Osteocyte (in vitro differentiated cells): ENCODE measurements at places on chromosomes 2 and 18. TPM values are rescaled to one million over a fixed set of nuclear protein-coding genes. Genes with fewer than 3 reads are reported as not detected.

The RPRM gene
- not detected in 2 replicates for total RNA-seq

The COL5A2 gene
- total RNA-seq, result 1,873 and 1,955 TPM in 2 replicates

The PID1 gene
- not detected in 2 replicates for total RNA-seq

The HSBP1L1 gene
- 1.6 and 2.0 TPM in 2 replicates for total RNA-seq

The SGPP2 gene
- total RNA-seq, result not detected in 2 replicates

The SCN3A gene
- total RNA-seq, result not detected in 2 replicates

The SLC16A14 gene
- total RNA-seq, result 18.9 and 21.6 TPM in 2 replicates

The FOXD4L1 gene
- total RNA-seq, result 0.18 and 0.21 TPM in 2 replicates

The TUBA3E gene
- total RNA-seq, result not detected in 2 replicates

The PLB1 gene
- total RNA-seq, result 0.60 and 0.64 TPM in 2 replicates

The TCF7L1 gene
- 31.8 and 32.4 TPM in 2 replicates for total RNA-seq

DNA sequence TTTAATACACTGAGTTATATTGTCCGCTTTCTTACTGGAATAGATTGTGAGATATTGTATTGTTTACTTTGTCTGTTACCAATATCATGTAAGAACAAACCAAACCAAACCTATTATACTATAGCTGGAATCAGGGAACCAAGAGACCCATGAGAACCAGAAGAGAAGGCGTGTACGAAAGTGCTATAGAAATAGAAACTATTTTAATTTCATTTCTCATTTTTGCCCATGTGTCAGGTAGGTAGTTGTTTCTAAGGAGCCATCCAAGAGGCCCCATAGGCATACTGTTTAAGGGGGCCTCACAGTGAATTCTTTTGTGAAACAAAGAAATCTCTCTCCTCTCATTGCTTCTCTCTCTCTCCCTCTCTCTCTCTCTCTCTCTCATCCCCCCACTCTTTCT, 363.6 kb downstream of the RNF144A start:
- DNase-seq, result no peak

DNA sequence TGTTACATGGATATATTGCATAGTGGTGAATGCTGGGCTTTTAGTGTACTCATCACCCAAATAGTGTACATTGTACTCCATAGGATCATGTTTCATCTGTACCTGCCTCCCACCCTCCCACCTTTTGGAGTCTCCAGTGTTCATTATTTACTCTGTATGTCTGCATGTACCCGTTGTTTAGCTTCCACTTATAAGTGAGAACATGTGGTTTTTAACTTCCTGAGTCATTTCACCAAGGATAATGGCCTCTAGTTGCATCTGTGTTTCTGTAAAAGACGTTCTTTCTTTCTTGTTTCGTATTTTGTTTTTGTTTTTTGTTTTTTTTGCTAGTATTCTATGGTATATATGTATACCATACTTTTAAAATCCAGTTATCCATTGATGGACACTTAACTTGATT, 107.5 kb downstream of the MSTN start:
- no peak for DNase-seq

- DNase-seq, result peak; percentile 23
Measured at GRCh38 chr2:217553202-217553601, 449.6 kb downstream of the TNS1 start.

- DNase-seq, result no peak
Measured at GRCh38 chr18:394262-394986, 106.1 kb downstream of the COLEC12 start.

GRCh38 chr2:207624185-207625013, 795 bp downstream of the METTL21A start:
- peak; percentile 89 for DNase-seq

- no peak for DNase-seq
Measured at GRCh38 chr2:196925051-196925767, 1.3 kb downstream of the PGAP1 start.

DNA sequence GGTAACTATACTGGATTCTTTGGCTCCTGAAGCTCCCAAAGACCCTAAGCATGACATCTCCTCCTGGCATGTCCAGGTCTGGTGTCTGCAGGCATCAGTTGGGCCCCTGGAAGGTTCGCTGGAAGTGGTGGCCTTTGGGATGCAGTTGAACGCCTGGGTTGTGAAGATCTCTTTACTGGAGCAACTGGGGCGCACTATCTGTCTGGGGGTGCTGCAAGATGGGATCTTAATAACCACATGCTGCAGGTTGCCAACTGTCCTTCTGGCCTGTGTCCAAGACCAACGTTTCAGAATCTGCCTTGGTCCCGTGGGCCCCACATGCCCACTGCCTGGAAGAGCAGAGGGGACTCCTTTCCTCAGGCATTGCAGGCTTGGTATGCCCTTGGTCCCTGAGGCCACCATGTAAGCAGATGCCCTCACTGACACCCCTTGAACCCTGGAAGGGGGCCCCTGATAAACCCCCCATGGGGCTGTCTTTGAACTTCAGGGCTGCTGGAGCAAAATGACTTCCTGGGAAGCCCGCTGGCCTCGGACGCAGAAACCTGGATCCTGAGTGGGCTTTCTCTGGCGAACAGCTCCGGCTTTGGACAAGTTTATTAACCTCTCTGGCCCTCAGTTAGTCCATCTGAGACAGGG, 101.9 kb downstream of the TWIST2 start:
- peak; percentile 70 for DNase-seq

GRCh38 chr2:217634871-217635270, 367.9 kb downstream of the TNS1 start:
- no peak for DNase-seq

- DNase-seq, result no peak
Measured at GRCh38 chr2:221154176-221154575, 417.9 kb downstream of the EPHA4 start.

- DNase-seq, result no peak
Measured at GRCh38 chr2:127170452-127171197, 49.5 kb downstream of the CYP27C1 start.

- no peak for DNase-seq
Measured at GRCh38 chr2:78861546-78861945, 164.0 kb upstream of the REG3G start.

DNA sequence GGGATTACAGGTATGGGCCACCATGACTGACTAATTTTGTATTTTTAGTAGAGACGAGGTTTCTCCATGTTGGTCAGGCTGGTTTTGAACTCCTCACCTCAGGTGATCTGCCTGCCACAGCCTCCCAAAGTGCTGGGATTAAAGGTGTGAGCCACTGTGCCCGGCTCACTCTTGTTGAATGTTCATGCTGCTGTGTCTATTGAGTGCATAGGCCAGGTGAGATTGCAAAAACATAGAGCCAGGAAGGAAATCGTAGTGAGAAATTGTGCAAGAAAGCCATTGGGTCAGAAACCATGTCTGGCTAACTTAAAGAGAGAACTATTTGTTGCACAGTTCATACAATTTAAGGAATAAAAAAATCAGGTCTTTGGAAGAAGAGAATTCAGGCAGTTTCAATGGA, 45.5 kb upstream of the FZD5 start:
- DNase-seq, result no peak

- no peak for DNase-seq
Measured at GRCh38 chr2:121917143-121917542, 161.7 kb downstream of the TSN start.
